ENCODE measurements at places on chromosomes 6 and 20.

- DNase-seq: no peak
These were observed 348.9 kb upstream of the AGPAT4 start for GRCh38 chr6:161622779-161623178.

- DNase-seq: no peak
These were observed 1309.4 kb downstream of the EPHA7 start for GRCh38 chr6:92109956-92110355.

DNA sequence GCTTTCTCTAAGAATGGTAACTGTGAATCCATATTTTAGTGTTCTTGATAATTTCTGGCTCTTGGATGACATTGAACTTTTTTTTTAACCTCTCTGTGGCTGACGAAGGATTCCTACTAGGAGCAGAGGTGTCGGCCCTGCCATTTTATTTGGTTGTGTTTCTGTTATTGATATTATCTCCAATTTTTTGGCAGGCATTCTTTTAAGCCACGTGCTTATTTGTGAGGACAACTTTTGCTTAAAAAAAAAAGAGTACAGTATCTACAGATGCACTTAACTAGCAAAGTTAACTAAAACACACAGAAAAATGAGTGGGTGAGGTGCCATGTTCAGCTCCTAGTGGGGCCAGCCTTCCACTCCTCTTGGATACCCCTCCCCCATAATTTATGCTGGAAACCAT, 1.1 kb downstream of the FANCE start:
- DNase-seq: no peak

DNA sequence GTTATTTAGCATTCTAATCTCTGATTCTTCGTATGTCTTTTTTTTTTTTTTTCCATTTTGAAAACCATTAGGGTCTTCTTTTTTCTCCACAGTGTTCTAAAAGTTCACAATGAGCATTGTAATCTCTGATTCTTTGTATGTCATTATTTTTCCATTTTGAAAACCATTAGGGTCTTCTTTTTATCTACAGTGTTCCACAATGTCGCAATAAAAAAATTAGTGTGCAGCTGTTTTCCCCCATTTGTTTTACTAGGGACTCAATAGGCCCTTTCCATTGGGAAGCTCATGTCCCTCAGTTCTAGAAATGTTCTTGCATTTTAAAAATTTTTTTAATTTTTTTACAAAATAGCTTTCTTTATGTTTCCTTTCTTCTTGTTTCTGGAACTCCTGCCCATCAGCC, 64.2 kb downstream of the RNF182 start:
- DNase-seq: no peak

- DNase-seq: no peak
These were observed 1.9 kb downstream of the BAK1 start for GRCh38 chr6:33578164-33578563.

DNA sequence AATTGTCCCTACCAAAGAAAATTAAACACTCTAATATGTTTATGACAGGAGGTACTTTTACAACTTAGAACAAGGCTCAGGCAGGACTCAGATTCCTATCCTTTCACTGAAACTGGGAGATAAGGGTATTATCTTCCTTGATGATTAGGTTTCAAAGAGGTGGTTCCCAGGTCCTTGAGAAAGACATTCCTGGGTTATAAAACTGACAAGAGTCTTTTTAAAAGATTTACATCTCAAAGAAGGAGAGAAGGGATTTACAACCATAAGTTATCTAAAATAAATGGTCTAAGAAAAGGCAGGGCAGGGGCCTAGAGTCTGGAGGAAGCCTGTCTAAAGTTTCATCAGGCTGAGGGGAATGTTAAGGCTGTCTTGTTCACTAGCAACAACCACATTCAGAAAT, 1492.5 kb downstream of the HACE1 start:
- DNase-seq: no peak

DNA sequence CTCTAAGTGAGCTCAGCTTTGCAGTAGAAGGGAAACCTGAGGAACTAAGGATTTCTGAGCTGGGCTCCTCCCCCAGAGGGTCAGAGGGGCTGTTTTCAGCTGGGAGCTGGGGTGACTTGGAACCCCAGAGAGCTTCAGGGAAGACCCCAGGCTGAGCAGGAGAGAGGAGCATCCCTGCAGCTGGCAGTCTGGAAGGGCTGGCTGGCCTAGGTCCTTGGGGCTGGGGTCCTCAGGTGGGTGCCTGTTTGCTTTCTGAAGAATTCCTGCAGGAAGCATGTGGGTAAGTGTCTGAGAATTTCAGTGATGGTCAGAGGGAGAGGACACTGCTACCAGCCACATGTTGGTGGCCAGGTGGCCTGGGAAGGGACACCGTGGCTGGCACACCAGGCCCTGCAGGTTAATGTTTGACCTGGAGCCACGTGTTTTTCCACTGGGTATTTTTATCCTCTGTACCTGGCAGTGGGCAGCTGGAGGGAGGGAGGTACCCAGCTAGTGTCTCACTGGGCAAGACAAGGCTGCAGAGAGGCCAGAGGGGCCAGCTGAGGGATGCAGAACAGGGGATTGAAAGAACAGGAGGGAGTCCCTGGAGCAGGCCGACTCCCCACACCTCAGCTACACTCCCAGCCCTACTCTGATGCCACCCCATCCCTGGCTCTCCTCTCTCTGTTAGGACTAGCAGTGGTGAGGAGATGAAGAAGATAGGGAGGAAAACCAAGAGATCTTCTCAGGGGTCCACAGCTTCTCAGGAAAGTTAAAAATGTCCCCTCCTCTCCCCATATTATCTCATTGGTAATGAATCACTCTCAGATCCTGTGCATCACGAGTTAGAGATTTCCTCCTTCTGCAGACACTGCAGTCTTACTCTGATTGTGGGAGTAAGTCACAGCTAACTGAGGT, 143.6 kb downstream of the VEGFA start:
- DNase-seq: no peak

DNA sequence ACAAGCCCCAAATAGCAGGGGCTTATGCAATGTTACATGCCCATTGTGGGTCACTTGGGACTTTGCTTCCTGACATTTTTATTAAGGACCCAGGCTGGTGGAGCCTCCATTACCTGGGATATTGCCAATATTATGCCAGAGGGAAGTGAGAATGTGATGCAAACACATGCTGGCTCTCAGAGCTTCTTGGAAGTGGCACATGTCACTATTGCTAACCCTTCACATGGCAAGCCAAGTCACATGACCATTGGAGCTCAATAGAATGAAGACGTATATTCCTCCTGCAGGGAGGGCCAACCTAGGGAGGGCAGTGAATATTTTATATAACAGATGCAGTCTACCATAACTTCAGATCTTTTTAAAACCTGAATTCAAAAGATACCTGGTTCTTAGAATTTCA, 140.7 kb upstream of the ZFP64 start:
- DNase-seq: no peak

GRCh38 chr6:77424761-77425160, 38.5 kb downstream of the HTR1B start:
- DNase-seq: no peak

DNA sequence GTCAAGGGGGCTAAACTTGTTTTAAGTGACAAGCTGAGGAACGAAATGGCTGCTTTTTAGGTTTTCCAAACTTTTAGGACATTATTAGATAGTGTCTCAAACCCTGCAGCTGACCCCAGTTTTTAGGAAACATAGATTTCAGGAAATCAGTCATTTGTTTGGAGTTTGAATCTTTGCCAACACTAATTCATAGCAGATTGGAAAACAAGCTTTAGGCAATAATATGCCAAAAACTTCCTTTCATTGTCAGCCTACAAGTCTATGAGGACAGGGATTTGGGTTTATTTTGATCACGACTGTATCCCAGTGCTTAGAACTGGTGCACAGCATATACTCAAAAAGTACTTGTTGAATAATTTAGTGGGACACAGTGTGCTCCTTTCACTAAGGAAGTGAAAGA, 123.2 kb downstream of the TINAG start:
- no peak for DNase-seq

DNA sequence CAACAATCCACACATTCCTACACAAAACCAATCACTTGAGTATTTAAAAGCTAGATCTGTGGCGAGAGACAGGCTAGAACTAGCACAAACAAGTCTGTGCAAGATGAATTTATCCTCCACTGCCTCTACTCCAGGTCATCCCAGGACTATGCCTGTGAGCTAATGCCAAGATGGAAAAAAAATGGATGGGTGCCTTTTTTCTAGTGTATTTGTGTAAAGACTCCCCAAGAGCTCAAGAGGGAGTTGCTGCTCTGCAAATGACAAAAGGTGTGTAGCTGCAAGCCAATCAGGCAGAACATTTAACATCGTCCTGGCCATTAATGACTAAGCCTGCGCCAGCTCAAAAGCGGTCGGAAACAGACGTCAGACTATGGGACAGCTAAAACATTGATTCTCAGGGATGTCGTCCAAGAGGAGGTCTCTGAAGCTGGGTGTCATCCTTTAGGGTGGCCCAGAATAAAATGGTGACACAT, 21.9 kb downstream of the ATXN1 start:
- DNase-seq: no peak

DNA sequence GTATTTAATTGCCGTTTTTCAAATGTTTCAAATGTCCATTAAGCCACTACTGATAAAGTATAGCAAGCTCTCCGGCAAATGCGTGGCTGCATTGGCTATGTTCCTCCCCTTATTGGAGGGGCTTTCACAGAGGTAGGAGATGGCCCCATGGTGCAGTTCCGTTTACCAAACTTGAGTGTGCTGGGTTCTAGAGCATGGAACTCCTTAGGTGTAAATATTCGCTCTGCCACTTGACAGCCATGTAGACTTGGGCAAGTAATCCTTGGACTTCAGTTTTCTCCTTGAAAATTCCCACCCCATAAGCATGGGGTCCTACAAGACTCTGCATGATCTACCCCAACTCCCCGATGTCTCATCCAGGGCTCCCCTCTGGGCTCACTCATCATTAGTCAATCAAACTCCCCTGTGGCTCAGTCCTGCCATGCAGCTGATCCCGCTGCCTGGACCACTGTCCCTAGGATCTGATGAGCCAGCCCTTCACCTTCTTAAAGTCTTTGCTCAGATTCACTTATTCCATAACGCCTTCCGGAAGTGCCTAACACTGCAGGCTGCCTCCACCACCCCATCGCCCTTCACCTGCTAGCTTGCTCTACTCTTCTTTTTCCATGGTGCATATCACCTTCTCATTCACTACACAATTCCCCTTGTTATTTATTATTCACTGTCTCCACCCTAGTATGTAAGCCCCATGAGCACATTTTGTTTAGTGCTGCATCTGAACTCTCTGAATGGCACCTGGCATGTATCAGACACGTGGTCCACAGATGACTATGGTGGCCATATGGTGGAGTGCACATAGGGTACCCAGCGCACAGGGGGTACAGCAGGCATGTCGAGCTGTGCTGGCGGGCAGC, 18.8 kb downstream of the PRR18 start:
- DNase-seq: no peak

GRCh38 chr6:137811121-137811915, 55.7 kb upstream of the TNFAIP3 start:
- DNase-seq: peak; percentile 78

- no peak for DNase-seq
These were observed 107.2 kb downstream of the CHD6 start for GRCh38 chr20:41510847-41511450.

DNA sequence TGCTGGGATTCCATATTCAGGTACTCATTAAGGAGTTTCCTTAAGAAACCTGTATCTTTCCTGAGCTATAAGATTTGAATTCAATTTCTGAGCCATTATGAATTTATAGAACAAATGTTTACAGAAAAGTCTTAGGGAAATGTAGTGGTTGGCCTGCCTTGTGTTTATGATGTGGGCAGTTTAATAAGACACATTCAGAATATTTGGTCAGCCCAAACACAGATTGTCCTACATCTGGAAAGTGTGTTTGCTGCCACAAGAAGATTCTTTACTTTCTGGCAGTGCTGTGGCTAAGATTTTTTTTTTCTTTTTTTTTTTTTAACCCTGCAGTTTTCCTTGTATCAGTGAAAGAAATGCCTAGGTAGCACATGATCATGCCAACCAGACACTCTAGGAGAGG, 15.2 kb downstream of the TBX18 start:
- DNase-seq: no peak

DNA sequence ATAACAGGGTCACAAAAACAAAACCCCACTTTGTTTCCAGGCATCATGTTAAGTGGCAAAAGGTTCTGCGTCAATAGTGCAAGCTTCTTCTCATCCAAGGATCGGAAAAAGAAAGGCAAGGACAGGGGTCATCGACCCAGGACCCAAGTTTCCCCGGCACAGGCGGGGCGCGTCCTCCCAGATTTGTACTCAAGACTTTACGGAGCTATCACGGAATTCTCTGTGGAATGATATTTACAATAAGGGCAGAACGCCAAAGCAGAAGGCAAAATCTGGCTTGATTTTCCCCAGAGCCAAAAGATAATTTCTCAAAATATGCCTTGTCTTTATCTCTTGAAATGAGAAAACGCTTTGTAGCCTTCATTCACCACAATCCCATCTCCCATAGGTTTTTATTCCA, 25.5 kb downstream of the PDE10A start:
- no peak for DNase-seq

DNA sequence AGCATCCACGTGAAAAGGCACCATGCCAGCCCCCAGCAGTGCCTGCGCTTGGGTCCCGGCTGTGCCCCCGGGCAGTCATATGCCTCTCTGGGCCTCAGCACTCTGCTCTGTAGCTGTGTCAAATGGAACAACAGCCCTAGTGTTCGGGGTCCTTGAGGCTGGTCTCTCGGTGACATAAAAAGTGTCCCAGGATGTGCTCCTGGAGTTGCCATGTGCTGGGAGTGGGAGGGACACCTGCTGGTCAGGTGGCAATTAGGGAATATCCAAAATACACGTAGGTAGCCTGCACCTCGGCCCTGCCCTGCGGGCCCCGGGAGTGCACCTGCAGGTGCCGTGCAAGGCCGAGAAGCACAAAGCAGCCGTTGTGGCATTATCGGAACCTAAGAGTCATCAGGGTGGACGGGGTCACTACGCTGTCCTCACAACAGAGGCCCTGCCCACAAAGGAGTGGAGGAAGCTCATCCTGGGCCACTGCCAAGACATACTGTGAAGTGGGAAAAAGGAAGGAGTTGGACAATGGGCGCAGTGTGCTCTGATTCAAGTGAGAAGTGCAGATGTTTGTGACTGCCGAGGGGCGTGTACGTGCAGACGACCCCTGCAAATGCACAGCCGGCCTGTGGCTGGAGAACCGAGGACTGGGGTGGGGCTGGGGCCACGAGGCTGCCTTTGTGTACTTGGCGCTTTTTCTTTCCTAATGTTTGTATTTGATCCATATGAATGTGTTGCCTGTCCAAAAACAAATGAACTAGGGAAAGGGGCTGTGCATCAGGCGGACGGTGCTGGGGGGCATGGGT, 24.6 kb downstream of the SLCO4A1 start:
- no peak for DNase-seq

- no peak for DNase-seq
These were observed 18.9 kb downstream of the RFX6 start for GRCh38 chr6:116895935-116896334.

GRCh38 chr6:167840160-167840525, 13.4 kb downstream of the AFDN start:
- no peak for DNase-seq

GRCh38 chr20:17965042-17965697, 3.4 kb downstream of the SNX5 start:
- DNase-seq: no peak
